ENCODE measurements at places on chromosomes 1 and 21.

GRCh38 chr1:67469431-67469830, 39.2 kb upstream of the SERBP1 start:
- DNase-seq: no peak

- DNase-seq: no peak
Measured at GRCh38 chr21:25507522-25507921, 99.8 kb downstream of the MRPL39 start.

DNA sequence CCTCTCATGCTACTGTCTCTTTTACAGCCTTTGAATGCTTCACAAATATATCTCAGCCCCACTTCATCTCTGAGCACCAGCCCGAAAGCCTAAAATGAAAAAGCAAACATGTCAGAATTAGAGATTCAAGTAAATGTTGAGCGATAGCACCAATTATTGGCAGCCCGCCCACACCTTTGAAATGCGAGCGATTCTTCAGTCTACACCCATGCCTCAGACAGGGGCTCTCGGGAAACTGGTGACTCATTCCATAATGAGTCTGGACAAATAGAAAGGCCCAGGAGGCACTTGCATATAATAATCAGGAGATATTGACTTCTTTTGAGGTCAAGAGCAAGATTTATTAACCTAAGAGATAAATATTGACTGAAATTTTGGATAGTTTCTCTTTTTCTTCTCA, 487.3 kb upstream of the PTBP2 start:
- no peak for DNase-seq

DNA sequence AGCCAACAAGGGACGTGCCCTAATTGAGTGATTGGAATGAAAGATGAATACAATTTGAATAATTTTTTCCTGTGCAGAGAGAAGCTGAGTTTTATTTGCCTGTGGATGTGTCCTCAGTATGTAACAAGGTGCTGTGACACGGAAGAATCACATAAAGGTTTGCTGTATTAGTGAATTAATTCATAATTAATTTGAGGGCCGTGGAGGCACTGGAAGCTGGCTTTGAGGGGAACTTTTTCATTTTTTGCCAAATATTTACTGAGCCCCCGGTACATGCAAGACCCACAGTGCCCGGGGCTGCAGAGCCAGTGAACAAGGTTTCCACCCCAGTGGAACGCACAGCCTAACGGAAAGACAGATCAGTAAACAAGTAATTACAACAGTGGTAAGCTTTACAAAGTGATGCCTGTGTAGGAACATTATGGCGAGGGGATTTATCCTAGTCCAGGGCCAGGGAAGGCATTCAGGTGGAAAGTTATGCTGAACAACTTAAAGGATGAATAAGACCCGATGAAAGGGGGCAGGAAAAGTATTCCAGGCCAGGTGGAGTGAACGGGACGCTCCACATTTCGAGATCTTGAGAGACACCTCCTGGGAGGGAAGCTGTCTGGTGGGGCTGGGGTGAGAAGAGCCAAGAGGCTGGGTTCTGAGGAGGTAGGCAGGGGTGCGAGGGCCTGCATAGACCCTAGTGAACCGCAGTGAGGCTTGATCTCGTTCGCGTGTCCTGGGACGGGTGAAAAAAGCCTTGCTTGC, 773 bp upstream of the RCC2 start:
- DNase-seq: peak; percentile 70

DNA sequence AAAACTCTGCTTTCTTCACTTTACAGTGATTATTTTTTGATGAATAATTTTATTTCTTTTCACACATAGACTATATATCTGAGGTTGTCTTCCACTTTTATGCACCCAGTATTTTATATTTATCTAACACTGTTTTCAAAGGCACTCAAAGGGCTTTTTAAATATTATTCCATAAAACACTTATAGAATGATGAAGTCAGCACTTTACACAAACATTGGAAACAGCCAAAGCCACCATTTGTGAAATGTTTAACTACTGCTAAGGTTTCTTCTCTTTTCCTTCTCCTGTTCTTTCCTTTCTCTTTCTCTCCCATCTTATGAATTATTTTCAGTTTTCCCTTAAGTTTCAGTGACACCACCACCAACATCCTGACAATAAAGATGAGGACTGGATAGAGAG, 317.7 kb upstream of the FAM78B start:
- no peak for DNase-seq

- no peak for DNase-seq
Measured at GRCh38 chr1:56399326-56399725, 180.0 kb downstream of the PLPP3 start.

- DNase-seq: peak; percentile 40
Measured at GRCh38 chr1:38129473-38129872, 82.9 kb upstream of the POU3F1 start.

DNA sequence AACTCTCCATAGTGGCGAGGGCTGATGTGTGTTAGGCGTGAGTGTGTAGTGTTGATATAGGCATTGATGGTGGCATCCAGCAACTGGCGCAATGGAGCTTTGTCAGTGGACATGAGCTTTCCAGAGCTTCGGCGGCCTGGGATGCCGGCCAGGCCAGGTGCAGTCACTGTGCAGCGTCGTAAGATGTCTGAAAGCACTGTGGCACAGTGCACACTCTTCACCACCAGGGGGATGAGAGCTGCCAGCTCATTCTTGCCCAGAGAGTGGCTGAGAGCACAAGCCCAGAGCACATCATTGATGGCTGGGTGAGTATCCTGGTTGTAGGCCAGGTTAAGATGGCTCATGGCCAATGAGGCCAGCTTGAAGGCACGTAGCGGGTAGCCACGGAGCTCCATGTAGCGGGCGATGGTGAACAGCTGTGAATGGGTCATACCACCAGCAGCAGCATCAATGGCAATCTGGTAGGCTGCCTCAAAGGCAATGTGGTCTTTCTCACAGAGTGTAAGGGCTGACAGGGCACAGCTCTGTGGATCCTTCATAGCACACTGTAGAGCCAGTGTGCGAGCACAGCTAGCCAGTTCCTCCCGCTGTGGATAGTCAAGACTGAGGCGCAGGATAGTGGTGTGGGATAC, 6.7 kb downstream of the UROD start:
- peak; percentile 29 for DNase-seq

DNA sequence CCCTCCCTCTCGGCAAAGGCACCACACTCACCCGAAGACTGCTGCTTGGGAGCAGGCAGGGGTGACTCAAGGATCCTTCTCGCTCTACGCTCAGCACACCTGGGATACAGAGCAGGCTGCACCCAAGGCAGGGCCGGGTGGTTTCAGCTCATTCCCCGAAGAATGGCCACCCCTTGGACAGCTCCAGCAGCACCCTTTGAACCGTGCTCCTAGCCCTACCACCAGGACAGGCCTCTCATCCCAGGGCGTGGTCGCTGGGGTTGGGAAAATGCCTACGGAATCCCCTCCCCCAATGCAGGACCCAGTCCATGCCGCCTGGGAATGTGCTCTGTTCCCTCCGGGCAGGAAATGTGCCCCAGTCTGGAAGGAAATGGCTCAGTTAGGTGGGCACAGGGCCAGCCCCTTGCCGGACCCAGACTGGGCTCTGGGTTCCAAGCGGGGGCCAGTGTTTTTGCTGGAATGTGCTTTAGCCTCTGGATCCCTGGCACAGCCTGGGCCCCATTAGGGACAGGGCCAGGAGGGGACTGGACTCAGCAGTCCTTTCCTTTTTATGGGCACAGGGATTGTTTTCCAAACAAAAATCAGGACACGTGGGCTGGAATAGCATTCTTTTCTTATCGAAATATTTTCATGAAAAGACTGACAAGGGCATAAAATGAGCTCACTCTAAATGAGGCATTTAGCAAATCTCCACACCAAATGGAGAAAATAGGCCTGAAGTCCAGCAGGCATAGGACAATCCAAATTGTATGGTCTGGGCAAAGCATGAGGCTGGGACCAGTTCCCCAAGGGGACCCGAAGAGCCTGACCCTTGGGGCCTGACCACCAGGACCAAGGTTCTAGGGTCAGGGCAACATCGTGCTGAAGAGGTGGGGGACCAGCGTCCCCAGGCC, 7.3 kb downstream of the TMEM82 start:
- no peak for DNase-seq

DNA sequence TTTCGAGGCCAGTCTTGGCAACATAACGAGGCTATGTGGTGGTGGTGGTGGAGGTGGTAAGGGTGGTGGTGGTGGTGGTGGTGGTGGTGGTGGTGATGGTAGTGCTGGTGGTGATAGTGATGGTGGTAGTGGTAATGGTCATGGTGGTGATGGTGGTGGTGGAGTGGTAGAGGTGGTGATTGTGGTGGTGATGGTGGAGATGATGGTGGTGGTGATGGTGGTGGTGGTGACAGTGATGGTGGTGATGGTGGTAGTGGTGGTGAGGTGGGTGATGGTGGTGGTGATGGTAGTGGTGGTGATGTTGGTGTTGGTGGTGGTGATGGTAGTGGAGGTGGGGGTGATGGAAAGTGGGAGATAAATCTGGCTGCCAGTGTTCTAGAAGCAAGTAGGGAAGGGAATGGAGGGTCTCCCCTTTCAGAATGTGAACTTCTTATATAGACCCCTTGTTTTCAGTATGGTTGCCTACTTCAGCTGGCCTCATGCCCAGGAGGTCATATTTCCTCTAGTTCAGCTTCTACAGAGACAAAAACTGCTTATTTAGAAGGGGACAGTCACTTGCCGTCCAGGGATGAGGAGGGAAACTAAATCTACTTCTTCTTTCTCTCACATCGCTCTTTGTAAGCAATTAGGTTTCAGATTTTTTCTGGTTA, 27.5 kb downstream of the SH3BGR start:
- DNase-seq: no peak

GRCh38 chr21:41537356-41537755, 29.4 kb upstream of the TMPRSS2 start:
- DNase-seq: no peak

- no peak for DNase-seq
Measured at GRCh38 chr21:27776925-27777553, 810.2 kb upstream of the ADAMTS5 start.

DNA sequence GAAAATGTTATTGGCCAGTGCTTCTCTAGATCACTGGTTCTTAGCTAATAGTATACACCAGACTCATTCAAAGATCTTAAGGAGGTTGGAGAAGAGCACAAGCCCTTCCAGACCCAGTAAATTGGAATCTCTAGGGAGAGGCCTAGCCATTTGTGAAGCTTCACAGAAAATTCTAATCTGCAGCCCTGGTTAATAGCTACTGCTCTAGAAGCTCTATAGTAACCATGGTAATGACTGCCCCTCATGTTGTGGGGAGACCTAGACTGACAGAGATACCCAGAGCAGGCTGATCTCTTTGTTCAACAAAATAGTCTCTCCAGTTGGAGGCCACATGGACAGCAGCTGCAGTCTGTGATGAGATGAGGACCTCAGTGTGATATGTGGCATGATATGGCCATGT, 31.7 kb downstream of the ARID1A start:
- no peak for DNase-seq

- DNase-seq: no peak
Measured at GRCh38 chr1:119015547-119015946, 27.4 kb upstream of the TBX15 start.

DNA sequence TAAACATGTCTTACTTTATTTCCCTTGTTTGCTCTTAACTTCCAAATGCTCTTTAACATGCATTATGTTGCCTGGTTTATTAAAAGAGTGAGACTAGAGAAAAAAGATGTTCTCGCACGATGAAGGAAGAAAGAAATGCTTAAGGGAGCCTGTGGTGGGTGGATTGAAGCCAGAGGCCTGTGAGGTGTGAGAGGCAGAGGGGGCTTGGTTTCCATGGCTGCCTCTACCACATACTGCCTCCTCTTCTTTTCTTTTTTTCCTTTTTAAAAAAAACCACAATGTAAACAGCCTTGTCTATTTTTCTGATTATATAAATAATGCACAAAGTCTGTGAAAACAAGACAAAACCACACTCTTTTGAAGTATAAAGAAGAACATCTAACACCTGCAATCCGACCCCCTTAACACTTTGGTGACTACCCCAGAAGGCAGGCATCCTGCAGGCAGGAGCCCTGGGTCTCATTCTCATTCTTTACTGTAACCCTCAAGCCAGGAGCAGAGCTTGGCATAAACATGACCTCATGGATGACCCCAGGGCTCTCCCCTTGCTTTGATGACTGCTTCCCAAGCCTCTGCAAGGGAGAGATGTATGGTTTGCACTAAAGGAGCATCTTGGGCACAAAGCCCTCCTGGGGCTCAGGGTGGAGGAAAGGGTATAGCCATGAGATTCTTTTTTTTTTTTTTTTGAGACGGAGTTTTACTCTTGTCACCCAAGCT, 10.1 kb upstream of the PARP1 start:
- DNase-seq: no peak

- no peak for DNase-seq
Measured at GRCh38 chr1:20625176-20626097, 7.8 kb upstream of the PINK1 start.

- DNase-seq: no peak
Measured at GRCh38 chr1:86573763-86574484, 27.0 kb downstream of the CLCA4 start.

DNA sequence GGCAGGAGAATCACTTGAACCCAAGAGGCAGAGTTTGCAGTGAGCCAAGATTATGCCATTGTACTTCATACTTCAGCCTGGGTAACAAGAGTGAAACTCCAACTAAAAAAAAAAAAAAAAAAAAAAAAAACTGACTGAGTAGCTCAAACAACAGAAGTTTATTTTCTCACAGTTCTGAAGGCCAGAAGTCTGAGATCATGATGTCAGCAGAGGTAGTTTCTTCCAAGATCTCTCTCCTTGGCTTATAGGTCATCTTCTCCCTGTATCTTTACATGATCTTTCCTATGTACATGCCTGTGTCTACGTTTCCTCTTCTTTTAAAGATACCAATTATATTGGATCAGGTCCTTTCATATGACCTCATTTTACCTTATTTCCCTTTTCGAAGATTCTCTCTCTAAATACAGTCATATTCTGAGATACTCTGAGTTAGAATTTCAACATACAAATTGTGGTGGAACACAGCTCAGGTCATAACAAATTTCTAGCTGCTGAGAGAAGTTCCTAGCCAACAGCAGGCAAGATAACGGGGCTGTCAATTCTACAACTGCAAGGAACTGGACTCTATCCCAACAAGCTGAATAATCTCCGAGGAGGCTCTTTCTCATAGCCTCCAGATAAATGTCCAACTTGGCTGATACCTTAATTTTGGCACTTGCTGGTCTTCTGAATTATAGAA, 187.7 kb upstream of the ADAMTS5 start:
- DNase-seq: no peak

DNA sequence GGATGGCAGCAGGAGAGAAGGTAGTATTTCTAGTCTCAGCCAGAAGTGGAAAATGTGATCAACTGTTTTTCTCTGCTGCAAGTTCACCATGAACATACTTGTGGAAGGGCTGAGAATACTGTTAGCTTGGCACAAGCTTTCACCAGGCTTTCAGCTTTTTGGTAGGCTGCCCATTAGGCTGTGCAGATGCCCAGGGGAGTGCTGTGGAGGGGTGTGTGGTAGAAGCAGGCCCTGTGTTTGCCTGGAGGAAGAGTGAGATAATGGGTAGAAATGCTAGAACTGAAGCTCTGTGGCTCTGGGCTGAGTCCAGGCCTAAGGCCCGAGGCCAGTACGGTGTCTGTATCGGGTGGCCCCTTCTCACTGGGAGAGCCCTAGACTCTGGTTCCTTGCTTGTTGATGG, 9.8 kb downstream of the DNAJC6 start:
- DNase-seq: no peak

- no peak for DNase-seq
Measured at GRCh38 chr1:99266726-99267125, 2.4 kb downstream of the PLPPR4 start.
